ENCODE measurements at places on chromosomes 11 and 22.
A peak's percentile ranks its signal among the peaks of the same experiment; 100 is the strongest.

- DNase-seq = no peak
Observed at GRCh38 chr11:38100836-38101462, 1502.9 kb upstream of the RAG2 start.

GRCh38 chr11:126930091-126930841 lies 70.3 kb downstream of the KIRREL3 start:
- DNase-seq = peak; percentile 35

- peak; percentile 29 for DNase-seq
Observed at GRCh38 chr22:35761037-35761436, 43.4 kb downstream of the APOL5 start.

DNA sequence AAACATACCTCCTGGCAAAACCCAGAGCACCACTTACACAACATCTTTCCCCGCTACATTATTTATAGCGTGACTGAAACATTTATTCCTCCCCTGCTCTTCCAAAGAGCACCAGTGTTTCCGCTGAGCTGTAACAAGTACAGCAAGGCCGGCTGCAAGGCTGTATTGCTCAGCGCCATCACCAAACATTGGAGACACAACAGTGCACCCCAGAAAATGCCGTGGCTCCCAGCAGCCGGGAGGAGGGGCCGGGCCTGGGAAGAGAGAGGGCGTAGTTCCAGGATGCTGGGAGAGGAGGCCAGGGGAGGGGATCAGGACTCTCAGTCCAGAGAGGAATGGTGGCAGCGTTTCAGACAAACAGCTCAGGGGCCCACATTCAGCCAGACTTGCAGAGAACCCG lies 133.2 kb downstream of the DSCAML1 start:
- DNase-seq = peak; percentile 8

DNA sequence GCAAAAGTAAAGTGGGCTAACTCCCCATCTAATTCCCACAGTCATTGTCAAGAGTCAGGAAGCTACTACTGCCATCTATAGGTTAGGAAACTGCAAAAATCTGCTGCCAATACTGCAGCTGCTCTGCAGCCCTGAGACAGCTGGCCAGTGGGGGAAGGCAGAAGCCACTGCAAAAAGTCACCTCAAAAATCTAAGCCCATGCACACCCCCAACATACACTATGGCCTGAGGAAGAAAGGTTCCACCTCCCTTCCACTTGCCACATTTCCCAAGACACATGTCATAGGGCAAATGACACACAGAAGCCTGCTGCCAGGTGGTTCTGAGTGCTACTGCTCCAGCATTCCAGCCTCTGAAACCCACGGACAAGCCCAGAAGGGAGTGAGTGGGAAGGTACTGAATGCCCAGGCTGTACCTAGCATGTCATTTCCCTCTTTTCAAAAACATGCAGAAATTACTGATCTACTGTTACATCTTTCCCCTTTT lies 36.9 kb downstream of the DGCR2 start:
- DNase-seq = peak; percentile 56

DNA sequence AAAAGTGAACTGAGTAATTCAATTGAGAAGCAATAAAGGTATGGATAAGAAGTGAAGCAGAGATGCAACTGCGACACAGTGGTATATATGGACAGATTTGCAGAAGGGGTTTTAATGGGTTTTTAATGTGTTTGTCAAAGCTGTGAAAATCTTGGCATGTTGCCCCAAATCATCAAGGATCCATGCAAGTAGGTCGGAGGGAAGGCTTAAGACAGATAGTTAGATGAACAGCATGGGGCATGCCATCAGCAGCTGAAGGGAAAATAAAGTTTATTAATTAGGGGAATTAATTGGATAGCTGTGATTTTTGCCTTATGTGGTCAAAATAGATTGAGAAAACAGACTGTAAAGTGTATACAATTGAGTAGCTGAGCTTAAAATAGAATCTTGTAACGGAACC lies 840.1 kb downstream of the JRKL start:
- DNase-seq = no peak

GRCh38 chr11:208917-209260 lies 1.4 kb downstream of the RIC8A start:
- DNase-seq = no peak

- no peak for DNase-seq
Observed at GRCh38 chr11:2916114-2916891, 12.9 kb downstream of the PHLDA2 start.

DNA sequence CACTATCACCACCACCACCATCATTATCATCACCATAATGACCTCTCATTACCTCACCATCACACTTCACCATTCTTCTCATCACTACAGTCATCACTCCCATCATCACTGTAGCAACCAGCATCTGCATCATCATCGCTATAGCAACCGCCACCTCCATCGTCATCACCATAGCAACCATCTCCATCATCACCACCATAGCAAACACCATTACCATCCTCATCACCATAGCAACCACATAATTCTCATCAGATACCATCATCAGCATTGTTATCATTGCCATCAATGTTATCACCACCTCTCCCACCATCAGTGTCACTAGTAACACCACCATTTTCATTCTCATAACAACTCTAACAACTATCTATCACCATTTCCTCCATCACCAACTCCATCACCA lies 23.1 kb upstream of the CD82 start:
- DNase-seq = no peak

All from GM23248 (cell line).